NCI-H774 (cell line): ENCODE measurements at places on chromosomes 7 and 10.

GRCh38 chr10:3750854-3751253 lies 34.2 kb downstream of the KLF6 start:
- no peak for DNase-seq

DNA sequence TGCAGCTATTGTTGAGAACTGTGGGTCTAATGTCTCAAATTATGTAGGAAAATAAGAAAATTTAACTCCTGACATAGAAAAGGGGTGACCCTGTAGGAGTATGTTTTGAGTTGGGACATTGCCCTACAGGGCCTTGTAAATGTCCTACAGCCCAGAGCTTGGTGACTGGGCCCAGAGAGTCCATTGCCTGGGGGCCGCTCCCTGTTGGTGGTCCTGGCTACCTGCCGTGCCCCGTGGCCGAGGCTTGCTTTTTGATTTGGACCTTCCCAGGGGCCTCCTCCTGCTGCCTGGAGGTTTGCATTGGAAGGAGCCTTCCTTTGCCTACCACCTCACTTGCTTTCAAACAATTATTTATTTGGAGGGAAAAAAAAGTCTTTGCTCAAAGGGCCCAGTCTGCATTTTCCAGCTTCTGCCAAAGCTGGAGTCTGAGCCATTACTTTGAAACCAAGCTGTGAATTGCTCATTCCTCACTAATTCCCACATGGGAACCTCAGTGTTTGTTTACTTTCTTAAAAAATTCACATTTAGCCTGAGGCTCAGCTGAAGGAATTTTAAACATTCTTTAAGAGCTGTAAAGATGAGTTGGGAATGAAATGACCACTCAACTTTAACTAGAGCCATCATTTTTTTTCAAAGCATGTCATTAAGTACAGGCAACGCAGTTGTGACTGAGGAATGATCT lies 355.0 kb downstream of the GLRX3 start:
- no peak for DNase-seq

DNA sequence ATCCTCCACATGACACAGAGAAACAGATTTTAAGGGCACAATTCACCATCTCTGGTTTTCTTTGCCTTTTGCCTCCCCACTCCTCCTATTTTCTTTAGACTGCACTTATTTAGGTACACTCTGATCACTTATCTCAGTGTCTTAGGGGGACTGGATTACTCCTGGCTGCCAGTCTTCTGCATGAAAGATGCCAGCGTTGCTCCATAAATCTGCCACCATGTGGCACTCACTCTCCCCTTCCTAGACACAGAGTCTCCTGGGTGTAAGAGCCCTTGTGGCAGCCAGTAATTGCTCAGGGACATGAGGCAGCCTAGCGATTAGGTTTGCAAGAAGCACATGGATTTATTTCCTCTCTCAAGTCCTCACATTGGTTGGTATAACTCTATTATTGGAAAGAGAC lies 34.5 kb upstream of the RBM20 start:
- no peak for DNase-seq

GRCh38 chr7:44377681-44378421 lies 52.5 kb upstream of the CAMK2B start:
- no peak for DNase-seq

DNA sequence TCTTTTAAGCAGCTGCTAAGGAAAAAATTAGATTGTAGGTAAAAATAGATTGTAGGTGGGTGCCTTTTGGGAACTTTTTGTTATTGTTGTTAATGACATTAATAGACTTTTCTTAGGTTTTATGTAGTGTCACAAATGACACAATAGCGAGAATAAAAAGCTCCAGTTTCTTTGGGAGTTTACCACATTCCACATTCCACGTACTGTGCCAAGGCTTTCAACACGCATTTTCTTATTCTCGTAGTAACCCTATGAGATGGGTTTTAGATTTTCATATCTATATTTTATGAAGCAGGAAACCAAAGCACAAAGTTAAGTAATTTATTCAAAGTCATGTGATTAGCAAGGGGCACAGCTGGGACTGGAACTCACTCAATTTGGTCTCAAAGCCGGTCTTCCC lies 103.8 kb downstream of the XRCC2 start:
- no peak for DNase-seq

- DNase-seq: no peak
These were observed 9.1 kb downstream of the TTYH3 start for GRCh38 chr7:2640846-2641316.

GRCh38 chr10:125565046-125565445 lies 117.9 kb downstream of the TEX36 start:
- DNase-seq: no peak

DNA sequence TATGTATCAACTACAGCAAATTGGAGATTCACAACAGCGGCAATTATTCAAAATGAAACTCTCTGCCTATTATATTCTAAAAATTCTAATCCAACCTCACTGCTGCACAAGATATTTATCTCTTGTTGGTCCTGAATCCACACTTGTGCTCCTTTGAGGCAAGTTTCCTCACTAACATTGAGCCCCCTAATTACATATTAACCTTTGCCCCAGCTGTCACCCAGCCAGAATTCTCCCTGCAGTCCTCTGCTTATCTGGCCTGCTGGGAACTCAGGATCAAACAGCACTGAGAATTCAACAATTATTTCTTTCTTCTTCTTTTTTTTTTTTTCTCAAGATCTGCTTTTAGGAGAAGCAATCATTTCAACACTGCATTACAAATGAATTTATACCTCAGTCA lies 21.5 kb upstream of the PLAC9 start:
- DNase-seq: no peak

GRCh38 chr10:106643473-106643872 lies 521.0 kb downstream of the SORCS1 start:
- DNase-seq: no peak

DNA sequence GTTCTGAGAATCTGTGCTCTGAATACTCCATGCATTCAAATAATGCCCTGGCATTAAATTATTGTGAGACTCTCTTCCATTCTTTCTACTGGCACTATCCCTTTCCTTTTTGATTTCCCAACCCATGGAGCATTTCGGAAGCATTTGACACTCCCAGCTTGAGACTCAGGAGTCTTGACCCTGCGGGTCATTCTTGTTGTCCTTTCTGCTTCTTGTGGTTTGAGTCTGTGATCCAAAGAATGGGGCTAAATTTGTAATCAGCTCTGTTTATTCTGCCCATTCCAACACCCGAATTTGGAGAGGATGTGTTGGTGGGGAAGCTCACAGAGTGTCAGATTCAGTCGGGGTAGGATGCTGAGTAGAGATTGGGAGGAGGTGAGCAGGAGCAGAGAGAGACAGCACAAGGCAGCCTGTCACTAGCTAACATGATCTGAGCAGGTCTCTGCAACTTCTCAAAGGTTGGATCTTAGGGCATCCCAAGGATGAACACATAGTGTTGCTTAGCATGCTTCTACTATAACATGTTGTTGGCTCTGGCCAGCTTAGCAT lies 80.4 kb upstream of the BMPER start:
- no peak for DNase-seq

GRCh38 chr7:79284211-79284610 lies 169.3 kb downstream of the MAGI2 start:
- no peak for DNase-seq

GRCh38 chr7:143908120-143908519 lies 6.1 kb upstream of the TCAF1 start:
- no peak for DNase-seq

- no peak for DNase-seq
These were observed 534.7 kb downstream of the NRG3 start for GRCh38 chr10:82409671-82410070.

- DNase-seq: no peak
These were observed 33.2 kb downstream of the CDH23 start for GRCh38 chr10:71429929-71430328.

DNA sequence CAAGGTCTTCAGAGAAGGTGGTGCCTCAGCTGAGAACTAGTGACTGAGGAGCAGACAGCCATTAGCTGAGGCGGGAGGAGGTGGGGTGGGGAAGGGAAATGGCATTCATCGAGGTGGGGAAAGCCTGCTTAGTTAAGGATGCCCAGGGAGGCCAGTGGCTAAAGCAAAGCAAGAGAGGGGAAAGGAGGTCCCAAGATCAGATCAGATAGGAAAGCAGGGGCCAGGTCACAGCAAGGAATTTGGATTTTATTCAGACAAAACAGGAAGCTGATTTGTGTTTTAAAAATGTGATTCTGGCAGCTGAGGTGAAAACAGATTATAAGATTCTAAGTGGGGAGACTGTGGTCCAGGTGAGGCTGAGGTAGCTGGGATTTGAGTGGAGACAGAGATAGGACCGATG lies 45.8 kb downstream of the CNNM1 start:
- DNase-seq: no peak

GRCh38 chr7:27154369-27154768 lies 2.0 kb upstream of the HOXA3 start:
- DNase-seq: no peak

DNA sequence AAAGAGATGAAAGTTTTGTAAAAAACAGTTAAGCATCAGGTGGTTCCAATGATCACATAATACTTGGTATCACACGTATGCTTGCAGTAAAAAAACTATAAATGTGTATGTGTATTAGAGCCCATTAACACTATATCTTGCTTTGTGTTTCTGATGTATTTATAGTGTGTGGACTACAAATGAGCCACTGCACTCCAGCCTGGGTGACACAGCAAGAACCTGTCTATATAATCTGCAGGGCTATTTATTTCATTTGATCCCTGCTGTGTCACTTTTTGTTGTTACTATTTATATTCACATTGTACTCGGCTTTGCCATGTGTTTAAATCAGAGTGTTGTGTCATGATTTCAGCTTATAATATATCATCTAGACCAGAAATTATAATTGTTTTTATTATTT lies 487.8 kb upstream of the TEX47 start:
- DNase-seq: no peak

DNA sequence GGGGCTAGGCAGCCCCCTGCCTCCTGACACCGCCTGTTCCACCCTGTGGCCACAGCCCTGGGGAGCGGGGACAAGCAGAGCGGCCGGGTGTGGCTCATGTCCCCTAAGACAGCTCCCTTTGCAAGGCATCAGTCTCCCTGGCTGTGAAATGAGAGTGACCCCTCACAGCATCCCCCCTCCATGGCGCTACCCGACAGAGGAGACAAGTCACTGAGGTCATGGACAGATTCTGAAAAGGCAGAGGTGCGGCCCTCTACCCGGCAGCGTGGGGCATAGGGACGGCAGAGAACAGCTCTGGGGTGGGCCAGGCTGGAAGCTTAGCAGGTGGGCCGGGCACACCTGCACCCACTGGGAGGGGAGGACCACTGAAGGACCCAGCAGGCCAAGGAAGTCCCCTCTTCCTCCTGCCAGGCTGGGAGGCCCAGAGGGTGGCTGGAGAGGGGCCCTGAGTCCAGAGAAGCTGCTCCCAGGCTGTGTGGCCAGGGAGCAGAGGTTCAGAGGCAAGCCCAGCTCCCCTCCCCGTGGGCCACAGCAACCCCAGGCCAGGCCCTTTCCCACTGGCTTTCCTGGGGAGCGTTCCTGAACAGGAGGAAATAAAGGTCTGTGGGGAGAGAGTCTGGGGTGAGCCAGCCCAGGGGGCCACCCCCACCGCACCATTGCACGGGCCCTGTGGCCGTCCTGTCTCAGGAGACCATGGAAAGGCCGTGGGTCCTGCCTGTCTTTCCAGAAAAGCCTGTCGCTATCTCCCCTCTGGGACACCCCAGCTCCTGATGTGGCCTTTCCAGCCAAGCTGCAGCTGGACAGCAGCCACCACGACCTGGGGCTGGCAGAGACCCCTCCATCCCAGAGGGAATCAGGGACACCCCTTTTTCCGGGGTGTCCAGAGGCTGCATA lies 1.7 kb downstream of the ADAP1 start:
- no peak for DNase-seq

DNA sequence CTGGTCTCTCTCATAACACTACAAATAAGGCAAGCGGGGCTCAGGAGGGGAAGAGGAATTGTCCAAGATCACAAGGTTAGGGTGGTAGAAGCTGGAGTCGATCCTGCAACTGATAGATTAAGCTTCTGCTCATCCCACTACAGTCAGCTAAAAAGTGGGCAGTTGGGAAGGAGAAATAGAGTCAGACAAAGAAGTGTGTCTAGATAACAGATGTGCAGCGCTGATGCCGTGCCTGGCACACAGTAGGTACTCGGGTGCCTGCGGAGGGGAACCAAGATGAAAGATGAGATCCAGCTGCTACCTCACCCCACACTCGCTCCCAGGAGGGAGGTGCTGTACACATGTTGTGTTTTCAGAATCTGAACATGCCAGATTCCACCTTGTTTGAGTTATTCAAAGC lies 48.1 kb upstream of the TECTB start:
- DNase-seq: no peak

- no peak for DNase-seq
These were observed 43.3 kb upstream of the BTRC start for GRCh38 chr10:101310529-101311184.

DNA sequence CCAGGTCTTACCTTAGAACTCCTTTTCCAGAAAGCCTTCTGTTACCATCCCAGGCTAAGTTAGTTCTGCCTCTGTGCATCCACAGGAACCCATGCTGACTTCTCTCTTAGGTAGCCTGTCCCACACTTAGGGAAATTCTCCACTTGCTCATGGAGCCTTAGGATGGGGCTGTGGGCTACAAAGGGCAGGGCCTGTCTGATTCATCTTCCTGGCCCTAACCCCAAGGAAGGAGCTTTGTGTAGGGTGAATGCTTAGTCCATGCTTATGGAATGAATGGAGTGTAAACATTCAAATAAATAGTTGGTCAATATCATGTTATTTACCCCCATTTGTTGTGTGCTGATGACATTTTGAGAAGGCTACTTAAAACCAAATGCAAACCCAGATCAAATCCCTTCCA lies 54.7 kb downstream of the EMX2 start:
- DNase-seq: no peak

GRCh38 chr10:3709456-3710060 lies 75.5 kb downstream of the KLF6 start:
- DNase-seq: no peak

- peak; percentile 52 for DNase-seq
These were observed 306.2 kb downstream of the BICC1 start for GRCh38 chr10:58818900-58819299.

DNA sequence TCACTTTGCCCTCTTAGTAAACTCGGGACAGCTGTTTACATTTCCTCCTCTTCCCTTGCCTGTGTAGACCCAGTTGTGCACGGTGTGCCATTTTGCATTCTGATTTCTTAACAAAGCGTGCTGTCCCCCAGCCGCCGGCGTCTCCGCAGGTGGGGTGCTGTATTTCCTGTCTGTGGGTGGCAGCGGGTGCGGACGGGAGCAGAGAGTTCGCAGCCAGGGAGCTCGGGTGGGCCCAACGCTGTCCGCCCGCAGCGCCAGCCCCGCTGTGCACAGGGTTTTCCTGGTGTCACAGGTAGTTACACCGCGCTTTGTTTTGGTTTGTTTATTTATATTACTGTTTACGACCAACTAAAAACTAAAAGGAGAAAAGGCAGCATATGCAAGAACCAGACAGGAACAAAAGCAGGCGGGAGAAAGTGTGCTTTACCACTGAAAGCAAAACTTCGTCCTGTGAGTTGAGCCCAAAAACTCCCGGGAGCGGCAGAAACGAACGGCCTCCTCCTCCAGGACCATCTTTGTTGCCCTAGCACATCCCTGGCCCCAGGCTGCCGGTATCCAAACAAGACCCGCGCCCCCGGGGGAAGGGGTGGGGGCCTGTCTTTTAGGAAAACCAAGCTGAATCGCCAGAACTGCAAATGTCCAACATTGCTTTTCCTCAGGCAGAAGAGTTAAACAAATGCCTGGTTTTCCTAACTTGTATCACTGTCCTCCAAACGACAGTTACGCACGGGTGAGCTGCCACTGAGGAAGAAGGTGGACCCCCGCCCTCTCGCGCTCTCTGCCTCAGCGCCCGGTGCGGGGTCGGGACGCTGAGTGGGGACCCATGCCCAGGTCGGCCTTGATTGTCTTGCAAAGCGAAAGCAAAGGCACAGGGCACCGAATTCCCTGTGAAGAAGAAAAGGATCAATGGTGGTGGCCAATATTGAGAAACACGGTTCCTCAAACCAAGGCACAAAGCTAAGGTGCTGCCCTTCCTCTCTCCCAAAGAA lies 45.9 kb upstream of the DRGX start:
- no peak for DNase-seq
